SK-N-SH treated with all-trans-retinoic acid at 6 μM for 48 hours (cell line): ENCODE measurements at places on chromosomes 1 and 21.

DNA sequence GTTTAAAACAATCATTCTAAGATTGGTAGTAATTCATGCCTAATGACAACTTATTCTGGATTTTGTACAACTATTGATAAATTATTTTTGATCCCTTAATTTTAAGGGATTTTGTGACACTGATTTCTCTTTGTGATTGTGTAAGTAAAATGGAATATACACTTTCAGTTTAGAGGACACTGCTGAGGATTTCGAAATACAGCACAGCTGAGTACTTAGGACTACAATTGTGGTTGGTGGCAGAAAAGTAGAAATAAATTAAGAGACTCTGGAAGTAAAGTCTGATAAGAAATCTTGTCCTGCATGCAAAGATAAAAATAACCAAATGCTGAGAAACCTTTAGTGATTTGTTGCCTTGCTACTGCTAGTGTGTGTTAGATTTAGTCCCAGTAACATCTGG, 40.0 kb downstream of the TYW3 start:
- ATAC-seq: no peak

DNA sequence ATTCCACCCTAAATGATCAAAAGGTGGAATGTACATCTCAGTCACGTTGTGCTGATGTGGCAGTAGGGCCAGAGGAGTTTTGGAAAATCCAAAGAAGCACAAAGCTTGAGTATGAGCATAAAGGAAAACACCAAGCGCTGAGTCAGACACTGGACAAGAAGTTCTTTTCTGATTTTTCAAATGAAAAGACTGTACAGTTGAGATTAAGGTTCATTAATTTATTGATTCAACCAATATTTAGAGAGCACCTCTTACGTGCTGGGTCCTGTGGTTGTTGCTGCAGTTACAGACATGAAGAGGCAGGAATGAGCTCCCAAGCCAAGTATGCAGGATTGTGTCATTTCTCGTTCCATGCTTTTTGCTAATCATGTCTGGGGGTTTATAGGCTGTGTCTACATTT, 28.9 kb upstream of the APP start:
- no peak for ATAC-seq

GRCh38 chr1:233912447-233912846, 8.0 kb downstream of the SLC35F3 start:
- ATAC-seq: no peak

DNA sequence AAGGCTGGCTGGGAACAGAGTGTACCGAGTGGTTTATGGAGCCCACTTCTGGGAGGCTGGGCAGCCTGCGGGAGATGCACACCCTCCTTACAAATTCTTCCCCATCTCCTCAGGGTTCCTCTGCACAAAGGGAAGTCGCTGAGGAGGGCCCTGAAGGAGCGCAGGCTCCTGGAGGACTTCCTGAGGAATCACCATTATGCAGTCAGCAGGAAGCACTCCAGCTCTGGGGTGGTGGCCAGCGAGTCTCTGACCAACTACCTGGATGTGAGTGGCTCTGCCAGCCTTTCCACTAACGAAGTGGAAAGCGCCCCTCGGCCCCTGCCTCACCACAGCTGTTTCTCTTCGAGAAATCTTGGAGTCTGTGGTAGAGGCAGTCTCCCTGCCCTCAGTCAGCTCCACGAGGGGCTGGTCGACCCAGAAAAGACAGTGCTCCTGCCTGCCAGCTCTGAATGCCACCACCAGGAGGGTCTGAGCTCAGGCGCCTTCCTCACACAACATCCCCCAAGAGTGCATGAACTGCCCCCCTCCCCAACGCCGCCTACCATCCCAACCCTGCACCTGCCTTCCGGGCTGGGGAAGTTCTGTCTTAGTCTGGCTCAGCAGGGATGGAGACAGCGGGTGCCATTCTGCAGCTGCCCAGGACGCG, 31.8 kb downstream of the PROK1 start:
- no peak for ATAC-seq

DNA sequence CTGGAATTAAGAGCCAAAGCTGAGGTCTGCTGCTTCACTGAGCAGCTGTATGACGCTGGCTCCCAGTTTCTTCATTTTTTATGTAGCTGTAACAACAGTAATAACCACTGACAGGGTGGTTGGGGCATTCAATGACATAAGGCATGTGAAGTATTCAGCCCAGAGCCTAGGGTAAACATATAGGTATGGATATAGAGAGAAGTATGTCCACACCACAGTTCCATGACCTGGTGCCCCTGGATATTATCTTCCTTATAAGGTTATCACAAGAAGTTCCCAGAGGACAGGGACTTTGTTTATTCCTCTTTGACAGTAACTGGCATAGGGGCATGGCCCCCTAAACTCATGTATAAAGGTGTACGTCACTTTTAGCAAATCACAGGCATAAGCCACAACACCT, 14.7 kb downstream of the RAB42 start:
- no peak for ATAC-seq

GRCh38 chr1:166167572-166167925, 748 bp upstream of the FAM78B start:
- no peak for ATAC-seq

- peak; percentile 88 for ATAC-seq
Observed at GRCh38 chr1:64019818-64020217, 183.6 kb upstream of the UBE2U start.

DNA sequence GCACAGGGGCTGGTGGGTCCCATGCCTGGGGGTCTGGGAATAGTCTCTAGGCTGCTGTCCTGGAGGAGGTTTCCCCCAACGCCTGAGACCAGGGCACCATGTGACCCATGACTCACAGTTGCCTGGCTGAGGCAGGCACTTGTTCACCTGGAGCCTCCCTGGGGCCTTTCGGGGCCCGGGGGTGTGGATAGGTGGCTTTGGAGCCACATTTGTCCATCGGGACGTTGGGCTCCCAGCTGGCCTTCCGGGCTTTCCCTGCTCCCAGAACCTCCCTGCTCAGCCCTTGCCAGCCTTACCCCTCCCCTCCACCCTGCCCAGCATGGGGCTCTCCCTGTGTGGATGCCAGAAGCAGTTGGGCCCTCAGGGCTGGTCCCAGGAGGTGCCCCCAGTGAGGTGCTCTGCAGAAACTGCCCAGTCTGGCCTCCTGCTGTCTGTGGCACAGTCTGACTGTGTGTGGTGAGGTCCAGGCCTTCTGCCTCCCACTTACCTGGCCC, 14.2 kb downstream of the COL6A1 start:
- ATAC-seq: peak; percentile 12; the same call in 2 of the 3 replicates

DNA sequence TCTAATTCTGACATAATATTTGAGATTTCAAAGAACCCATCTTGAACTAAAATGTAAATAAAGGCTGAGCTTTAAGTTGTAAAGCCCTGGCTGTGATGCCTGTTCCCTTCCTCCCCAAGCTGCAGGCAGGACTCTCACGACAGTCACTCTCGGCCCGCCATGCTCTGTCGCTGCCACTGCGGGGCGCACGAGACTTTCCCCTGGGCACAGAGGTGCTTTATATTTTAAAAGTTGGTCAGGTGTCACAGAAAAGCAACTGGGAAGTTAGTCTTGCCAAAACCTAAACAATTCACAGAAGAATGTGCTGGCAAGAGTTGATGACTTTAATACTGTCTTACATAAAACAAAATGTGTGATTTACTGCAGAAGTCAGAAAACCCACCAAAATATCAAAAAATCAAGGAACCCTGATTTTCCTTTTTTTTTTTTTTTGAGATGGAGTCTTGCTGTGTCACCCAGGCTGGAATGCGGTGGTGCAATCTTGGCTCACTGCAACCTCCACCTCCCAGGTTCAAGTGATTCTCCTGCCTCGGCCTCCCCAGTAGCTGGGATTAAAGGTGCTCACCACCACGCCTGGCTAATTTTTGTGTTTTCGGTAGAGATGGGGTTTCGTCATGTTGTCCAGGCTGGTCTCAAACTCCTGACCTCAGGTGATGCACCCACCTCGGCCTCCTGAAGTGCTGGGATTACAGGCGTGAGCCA, 10.7 kb downstream of the LRRC47 start:
- ATAC-seq: 0 out of 3 replicates have a peak, but pooled peaks have one; percentile 40

DNA sequence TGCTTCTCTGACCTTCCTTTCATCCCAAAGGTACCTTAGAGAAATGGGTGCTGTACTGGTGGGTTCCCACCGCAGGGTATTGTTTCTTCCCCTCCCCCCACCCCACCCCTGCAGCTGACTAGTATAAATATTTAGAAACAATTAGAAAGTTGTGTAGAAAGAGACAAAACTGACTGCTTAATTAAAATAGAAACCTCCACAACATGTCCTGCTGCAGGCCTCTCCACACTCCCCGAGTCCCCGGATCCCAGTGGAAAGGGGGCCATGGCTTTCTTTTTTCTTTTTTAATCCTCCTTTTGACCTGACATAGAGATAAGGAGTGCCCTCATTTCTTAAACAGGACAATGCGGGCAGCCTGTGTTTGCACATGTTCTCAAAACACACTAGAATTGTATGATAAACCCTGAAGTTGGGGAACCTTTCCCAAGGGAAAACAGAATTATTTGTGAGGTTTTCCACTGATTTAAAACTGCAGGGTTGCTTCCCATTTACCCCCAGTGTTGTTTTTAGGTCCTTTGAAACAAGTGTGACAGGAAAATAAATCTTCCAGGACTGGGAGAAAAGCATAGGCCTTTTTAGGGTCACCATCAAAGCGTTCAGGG, 1.7 kb downstream of the RHOU start:
- no peak for ATAC-seq
